Sigmoid colon (tissue), 7 donors: ENCODE measurements at places on chromosomes 3 and 15. TPM values are rescaled to one million over a fixed set of nuclear protein-coding genes. Genes with fewer than 3 reads are reported as not detected.

GRCh38 chr3:129358177-129358771 is 70.2 kb downstream of the EFCAB12 start:
- no peak for DNase-seq

CYP8B1 gene
- total RNA-seq, result not detected

DNA sequence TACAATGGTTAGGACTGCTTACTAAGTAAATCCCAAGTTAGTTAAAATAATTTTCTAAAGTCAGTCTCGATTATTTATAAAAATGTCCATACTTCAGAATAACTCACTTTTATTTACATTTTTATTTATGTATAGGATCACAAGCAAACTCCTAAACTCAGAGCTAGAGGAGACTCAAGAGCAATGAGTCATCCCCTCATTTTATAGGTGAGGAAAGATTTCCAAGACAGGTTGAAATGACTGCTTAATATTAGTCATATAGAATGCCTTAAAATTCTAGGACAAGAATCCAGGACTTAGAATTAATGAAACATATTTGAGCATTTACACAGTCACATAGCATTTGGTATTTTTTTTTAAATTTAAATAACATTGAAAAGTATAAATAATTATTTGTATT is 983.8 kb downstream of the SI start:
- no peak for DNase-seq

- no peak for DNase-seq
Measured at GRCh38 chr3:185931777-185932612, 5.8 kb downstream of the TRA2B start.

GRCh38 chr3:171965067-171965712 is 74.2 kb upstream of the FNDC3B start:
- no peak for DNase-seq

DNA sequence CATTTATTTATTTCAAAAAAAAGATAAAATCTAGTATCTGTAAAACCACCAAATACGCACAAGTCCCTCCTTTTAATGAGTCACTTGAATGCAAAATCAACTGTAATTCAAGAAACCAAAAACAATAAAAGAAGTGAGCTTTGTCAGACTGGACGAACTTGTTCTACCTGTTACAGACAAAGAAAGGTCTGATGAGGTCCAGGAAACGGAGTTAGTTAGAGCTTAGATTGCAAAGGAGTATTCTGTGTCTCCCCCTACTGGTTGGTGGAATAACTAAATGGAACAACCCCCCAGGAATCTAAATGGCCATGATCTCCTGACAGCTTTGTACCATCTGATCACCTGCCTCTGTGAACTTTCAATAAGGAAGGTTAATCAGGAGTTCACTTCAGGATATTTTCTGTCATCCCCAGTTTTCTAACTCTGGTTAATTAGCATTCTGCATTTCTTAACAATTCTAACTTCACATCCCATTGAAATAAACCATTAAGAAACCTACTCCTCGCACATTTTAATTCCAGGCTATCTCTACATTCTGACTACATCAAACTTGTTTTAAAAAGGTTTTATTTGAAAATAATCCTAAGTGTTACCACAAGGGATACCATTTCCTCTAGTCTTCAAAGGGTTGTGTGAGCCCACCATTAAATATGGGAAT is 333.0 kb upstream of the SATB1 start:
- DNase-seq, result no peak

DNA sequence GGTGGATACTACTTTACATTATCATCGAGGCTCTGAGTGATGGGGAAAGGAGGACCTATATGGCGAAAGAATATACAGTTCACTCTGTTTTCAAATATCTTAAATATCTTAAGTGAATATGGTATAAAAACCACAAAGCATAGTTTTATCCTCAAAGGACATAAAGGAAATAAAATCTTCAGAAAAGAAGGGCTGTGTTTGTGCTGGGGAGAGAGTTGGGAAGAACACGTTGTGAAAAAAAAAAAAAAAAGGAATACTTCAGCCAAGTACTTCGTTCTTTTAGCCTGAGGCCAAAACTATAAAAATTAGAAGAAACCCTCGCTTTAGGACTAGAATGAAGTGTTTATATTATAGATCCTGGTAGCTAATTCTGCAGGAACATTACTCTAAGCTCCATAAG is 10.2 kb upstream of the TMEM212 start:
- no peak for DNase-seq

- no peak for DNase-seq
Measured at GRCh38 chr3:8500319-8500988, 1.2 kb upstream of the LMCD1 start.

FOXB1 gene
- not detected for total RNA-seq

- no peak for DNase-seq
Measured at GRCh38 chr3:42764115-42764514, 8.9 kb downstream of the CCDC13 start.

CYP1A2 gene
- total RNA-seq, result not detected

DNA sequence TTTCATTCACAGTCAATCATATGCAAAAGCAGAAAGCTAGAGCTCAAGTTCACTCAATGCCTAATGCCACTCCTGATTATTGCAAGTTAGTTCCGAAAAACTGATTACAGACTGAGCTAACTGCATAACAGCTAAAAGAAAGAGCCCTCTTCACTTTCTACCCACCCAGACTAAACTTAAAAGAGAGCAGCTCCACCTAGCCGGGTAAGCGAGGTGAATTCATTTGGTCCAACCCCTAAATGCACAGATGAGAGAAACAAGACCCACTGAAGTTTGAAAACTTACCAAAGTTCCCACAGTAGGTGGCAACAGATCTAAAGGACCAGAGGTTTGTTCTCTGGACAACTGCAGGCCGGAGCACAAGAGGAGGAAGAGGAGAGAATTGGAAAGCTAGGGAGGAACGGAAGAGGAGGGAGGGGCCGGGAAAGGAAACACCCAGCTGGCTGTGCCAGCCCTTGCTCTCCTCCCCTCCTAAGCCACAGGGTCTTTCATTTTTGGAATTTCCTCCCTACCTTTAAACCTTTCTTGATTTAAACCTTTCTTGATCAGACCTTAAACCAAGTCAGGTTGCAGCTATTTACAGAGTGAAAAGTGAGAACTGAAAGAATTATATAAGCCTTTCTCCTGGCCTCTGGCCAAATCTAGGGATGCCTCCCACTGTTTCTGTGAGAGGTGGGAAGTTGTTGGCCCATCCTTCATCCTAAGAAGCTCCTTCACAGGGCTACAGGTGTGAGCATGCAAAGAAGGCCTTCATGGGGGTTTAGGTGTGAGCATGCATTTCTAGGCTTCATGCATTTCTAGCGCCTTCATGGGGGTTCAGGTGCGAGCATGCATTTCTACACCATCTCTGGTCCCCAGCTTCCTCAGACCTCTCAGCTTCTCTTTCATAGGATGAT is 114.7 kb upstream of the LMOD3 start:
- no peak for DNase-seq

DNA sequence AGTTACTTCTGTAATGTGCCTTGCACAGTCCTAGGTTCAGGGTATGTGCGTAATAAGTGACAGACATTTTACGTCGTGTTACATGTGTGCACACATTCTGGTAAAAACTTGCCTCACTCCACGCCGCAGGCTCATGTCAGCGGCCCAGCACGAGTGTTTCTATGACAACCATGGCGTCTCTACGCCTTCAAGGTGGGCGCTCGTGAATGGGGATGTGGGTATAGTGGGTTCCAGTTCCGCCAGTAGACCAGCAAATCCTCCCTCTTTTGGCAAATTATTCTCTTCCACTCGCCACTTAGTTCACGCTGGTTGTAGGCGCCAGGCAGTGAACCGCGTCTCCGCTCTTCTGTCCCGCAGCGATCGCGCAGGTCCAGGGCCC is 40.3 kb downstream of the CHST14 start:
- DNase-seq, result no peak

MUC13 gene
- total RNA-seq, result not detected

- no peak for DNase-seq
Measured at GRCh38 chr3:194494951-194495374, 8.2 kb upstream of the ATP13A3 start.

- DNase-seq, result no peak
Measured at GRCh38 chr3:126753191-126754160, 49.4 kb downstream of the CHCHD6 start.

WDR93 gene
- total RNA-seq, result not detected

DNA sequence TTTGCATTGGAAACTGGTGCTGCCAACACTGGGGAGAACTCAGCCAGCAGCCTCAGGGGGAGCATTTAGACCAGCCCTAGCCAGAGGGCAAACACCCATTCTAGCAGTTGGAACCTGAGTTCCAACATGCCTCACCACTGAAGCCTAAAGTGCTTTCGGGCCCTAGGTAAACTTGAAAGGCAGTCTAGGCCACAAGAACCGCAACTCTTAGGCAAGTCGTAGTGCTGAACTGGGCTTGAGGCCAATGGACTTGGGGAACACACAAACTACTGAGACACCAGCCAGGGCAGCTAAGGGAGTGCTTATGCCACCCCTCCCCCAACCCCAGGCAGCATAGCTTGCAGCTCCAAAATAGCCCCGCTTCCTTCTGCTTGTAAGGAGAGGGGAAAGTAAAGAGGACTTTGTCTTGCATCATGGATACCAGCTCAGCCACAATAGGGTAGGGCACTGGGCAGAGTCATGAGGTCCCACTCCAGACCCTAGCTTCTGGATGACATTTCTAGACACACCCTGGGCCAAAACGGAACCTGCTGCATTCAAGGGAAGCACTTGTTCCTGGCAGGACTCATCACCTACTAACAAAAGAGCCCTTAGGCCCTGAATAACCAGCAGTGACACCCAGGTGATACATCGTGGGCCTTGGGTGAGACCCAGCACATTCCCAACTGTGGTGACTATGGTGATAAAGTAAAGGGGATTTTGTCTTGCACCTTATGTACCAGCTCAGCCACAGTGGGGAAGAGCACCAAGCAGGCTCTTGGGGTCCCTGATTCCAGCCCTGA is 37.3 kb upstream of the TEX9 start:
- no peak for DNase-seq

GBE1 gene
- total RNA-seq, result 12.1 TPM

- no peak for DNase-seq
Measured at GRCh38 chr3:81728766-81729544, 32.5 kb downstream of the GBE1 start.

FAM43A gene
- 11.1 TPM for total RNA-seq

STRA6 gene
- total RNA-seq, result 0.71 TPM

- no peak for DNase-seq
Measured at GRCh38 chr3:151101270-151101969, 16.0 kb downstream of the MED12L start.
